CD4-positive, alpha-beta T cell treated with Interleukin-6 for 4 hours (primary cell): ENCODE measurements at places on chromosomes 1 and 21.

DNA sequence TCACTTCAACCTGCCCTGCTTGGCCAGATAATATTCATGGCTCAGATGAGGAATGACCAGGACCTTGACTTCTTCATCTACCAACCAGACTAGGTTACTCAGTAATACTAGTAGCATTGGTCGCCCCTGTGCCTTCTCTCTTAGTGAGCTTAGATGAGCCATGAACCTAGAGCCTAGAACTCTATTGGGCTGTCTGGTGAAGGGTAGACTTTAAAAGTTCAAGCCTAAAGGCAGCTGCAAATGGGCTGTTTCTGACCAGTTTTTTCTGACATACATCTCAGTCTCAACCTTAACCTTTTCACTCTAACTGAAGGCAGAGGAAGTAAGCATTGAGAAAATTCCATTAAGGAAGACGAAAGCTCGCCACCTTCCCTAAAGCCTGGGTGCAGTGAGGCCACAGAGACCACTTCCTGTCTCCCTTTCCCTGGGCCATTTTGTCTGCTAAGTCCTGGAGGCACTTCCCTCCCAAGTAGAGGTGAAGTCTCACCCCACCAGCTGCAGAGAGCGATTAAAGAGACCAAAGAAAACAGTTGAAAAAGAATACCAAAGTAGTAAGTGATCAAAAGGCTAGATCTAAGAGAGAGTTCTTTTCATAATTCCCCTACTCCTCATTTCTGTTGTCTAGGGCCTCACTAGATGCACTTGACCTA, 53.3 kb downstream of the MTR start:
- no peak for DNase-seq

DNA sequence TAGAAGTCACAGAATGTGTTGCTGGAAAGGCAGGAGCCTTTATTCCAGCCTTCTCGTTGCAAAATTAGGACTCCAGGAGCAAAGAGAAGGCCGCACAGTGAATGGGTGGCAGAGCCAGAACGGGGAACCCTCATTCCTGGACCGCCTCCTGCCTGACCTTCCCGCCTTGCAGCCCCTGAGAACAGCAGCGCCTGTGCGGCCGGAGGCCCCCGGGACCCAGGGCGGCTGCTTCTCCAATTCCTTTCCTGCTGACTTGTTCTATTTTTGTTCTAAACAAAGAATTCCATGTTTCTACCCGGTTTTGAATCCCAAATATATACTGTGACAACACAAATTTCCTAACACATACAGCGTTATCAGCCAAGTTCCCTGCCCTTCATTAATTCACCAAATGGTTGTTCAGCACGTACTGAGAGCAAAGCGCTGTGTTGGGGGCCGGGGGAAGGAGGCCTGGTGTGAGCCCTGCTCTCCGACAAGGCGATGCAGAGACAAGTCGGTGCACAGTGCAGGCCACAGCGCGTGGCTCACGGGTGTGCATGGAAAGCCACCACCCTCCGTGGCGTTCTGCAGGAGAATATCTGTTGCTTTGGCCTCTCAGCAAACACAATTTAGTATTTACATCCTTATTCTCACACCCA, 31.9 kb upstream of the COL6A2 start:
- DNase-seq: no peak

- DNase-seq: no peak
These were observed 39.9 kb downstream of the SIPA1L2 start for GRCh38 chr1:232589812-232590743.

GRCh38 chr1:117015724-117016123, 14.2 kb downstream of the CD101 start:
- DNase-seq: no peak

DNA sequence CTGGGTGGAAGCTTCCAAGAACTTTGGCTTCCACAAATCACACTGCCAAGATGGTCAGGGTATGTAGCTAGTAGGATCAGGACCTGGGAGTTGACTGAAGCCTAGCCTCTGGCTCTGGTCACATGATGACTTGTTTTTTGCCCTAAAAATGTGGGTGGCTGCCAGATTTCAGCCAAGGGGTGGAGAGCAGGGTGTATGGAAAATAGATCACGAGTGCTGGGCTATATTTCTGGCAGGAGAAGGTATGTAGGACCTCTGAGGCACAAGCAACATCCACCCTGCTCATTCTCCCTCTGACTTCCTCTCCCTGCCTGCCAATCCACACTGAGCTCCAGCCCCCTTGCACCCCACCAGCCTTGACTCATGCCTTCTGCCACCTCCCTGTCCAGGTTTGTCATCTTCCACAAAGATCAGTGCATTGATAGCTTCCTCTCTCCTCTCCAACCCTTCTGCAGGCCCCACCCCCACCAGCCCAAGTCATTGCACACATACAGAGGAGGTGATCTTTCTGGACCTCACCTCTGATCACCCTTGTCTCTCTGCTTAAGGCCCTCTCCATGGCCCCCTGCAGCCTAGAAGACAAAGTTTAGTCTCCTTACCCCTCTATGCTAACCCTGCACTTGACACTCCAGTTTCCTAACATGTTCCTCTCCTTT, 8.3 kb upstream of the CYP4B1 start:
- DNase-seq: no peak

GRCh38 chr1:172674831-172675613, 16.1 kb downstream of the FASLG start:
- no peak for DNase-seq

GRCh38 chr1:25590096-25590824, 26.3 kb upstream of the MAN1C1 start:
- no peak for DNase-seq

- DNase-seq: no peak
These were observed 6.2 kb upstream of the OXCT2 start for GRCh38 chr1:39777306-39777705.

GRCh38 chr1:38173157-38173831, 126.7 kb upstream of the POU3F1 start:
- DNase-seq: no peak

DNA sequence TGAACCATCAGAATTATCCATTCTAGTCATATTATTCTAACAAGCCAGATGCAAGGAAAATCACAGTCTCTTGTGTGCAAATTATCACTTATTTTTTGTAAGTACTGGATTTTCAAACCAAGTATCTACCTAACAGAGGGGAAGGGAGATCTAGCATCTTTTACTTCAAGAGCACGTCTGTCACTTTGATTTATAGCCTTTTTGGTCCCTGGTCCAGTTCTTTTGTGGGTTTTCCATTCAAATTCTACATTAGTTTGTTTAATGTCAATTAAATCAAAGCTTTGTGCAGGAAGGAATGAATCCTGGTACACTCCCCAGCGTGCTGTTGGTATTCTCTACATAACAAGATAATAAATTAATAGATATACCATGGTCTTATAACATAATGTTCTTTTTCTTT, 43.6 kb downstream of the ERG start:
- DNase-seq: no peak

DNA sequence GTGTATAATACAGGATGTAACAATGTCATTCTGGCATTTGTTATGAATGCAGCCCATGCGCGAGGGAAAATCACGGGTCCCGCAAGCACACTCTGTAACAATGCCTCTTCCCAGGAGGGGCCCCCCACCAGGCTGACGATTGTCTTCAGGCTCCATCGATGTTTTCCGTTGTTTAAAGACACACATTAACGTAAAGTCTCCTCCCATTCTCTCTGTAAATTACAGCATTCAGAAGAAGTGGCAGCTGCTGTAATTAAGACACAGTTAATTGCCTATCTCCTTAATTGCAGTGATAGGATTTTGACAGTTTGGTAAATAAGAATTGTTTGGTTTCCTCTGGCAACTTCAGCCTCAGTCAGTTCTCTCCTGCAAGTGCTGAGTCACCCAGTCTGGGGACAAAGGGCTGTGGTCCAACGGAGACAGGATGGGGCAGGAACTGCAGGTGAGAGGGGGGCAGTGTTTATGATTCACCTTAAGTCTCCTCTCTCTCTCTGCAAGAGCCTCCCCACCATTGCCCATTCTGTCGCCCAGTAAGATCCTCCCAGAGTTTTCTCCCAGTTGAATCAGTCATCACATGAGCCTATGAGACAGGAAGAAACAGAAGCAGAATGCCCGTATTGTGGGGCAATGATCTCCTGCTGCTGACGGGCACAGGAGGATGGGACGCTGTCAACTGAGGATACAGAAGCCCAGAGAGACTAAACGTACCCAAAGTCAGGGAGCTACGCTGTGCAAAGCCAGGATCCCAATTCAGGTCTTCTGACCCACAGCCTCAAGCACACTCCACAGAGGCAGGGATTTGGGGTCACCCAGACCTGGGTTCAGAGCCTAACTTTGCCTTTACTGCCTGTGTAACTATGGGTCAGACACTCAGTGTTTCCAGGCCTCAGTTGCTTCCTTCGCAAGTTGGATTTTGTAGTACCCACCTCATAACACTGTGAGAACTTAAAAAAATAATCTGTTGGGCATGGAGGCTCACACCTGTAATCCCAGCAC, 110.0 kb downstream of the ADSS2 start:
- DNase-seq: peak; percentile 55

DNA sequence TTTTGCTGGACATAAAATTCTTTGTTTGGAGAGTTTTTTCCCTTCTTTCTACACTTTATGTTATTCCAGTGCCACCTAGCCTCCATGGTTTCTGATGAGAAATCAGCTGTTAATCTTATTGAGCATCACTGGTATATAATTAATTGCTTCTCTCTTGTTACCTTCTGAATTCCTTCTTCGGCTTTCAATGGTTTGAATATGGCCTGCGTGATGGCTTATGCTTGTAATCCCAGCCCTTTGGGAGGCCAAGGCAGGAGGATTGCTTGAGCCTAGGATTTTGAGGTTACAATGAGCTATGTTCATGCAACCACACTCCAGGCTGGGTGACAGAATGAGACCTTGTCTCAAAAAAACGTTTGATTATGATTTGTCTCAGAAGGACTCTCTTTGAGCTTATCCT, 13.0 kb upstream of the CNIH4 start:
- DNase-seq: no peak

- no peak for DNase-seq
These were observed 5.3 kb upstream of the EVA1B start for GRCh38 chr1:36328713-36329112.

- no peak for DNase-seq
These were observed 197.6 kb upstream of the FOXD3 start for GRCh38 chr1:63124666-63125191.
